ENCODE measurements at places on chromosomes 2 and 18.

DNA sequence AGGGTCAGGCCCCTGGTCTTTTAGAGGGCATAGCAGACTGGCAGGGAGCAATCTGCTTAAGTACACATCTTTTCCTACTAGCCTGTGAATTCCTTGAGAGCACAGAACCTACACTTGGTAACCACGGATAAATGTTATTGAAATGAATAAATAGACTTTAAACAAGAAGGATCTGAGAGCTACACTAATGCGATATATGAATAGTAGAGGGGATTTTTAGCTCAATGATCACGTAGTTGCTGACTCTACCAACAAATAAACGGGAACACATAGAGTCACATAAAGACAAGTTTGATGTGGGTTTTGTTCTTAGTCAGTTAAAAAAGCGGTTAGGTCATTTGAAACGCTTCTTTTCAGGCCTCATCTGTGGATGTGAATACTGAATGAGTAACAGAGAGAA lies 290.3 kb upstream of the CCDC68 start:
- DNase-seq = no peak

GRCh38 chr2:158729873-158730620 lies 65.1 kb upstream of the DAPL1 start:
- DNase-seq = no peak

DNA sequence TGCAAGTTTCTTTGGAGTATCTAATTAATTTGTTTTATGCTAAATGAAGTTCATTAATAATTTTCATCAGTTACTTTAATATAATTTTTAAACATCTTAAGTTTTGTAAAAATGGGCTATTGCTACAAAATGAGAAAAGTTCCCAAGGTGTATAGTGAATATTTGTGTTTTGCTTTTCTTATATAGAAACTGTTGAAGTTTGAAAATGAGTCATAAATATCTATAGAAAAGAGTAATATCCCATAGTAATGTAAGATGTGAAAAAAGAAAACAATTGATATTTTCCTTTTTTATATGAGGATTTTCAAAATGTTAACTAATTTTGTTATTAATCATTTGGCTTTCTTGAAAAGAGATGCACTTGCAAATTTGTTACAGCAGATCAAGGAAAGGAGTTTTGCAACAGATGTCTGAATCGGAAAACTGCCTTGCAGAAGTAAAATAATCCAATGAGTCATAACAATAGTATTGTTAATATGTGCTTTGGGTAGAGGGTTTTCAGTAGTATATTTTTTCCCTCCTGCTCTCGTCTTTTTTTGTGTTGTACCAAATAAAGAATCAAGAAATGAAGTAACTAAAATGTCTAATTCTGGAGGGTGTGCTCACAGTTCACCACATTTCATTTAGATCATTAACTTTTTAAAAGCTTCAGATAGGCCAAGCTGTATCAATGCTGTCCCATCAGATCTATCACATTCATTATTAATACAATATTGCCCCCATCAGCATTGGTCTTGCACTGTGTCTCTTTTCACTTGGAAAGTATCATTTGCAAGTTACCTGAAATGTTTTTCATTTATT lies 15.5 kb downstream of the DUSP19 start:
- DNase-seq = no peak

GRCh38 chr2:30380824-30381223 lies 66.2 kb upstream of the LCLAT1 start:
- DNase-seq = no peak

DNA sequence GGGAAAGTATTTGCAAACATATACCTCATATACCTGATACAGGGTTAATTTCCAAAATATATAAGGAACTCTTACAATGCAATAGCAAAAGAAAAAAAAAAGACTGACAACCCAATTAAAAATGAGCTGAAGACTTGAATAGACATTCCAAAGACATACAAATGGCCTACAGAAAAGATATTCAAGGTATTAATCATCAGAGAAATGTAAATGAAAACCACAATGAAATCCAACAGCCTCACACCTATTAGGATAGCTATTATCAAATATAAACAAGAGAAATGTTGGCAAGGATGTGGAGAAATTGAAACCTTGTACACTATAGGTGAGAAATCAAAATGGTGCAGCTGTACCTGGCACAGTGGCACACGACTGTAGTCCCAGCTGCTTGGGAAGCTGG lies 25.7 kb downstream of the NR4A2 start:
- no peak for DNase-seq

DNA sequence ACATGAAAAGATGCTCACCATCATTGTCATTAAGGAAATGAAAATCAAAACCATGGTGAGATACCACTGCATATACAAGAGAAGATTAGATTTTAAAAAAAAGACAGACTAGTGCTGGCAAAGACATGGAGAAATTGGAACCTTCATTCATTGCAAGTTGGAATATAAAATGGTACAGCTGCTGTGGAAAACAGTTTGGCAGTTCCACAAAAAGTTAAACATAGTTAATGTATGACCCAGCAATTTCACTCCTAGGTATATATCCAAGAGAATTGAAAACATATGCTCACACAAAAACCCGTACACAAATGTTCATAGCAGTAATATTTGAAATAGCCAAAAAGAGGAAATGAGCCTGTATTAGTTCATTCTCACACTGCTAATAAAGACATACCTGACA lies 33.7 kb upstream of the MBOAT2 start:
- no peak for DNase-seq

DNA sequence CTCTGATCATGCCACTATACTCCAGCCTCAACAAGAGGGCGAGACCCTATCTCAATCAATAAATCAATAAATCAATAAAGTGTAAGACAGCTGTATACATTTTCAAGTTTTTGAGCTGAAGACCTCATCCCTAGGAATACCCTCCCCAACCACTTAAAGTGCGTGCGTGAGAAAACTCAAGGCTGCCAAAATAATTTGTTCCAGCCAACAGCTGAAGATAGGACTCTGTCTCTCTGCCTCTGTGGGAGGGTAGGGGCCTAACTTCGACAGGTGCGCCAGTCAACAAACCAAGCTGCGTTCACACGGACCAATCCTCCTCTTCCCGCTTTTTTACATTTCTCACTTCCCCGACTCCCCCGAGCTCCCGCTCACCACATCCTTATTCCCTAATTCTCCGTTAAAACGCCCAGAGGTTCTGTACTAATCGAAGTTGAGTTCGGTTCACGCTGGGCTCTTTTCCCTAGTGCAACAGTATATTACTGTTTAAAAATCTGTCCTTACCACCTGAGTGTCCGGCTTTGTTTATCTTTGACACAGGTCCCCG lies 618 bp downstream of the POLR2D start:
- no peak for DNase-seq

GRCh38 chr2:47309952-47310800 lies 92.8 kb upstream of the MSH2 start:
- DNase-seq = peak; percentile 13

- no peak for DNase-seq
These were observed 2.1 kb downstream of the EFR3B start for GRCh38 chr2:25044011-25044410.

- peak; percentile 3 for DNase-seq
These were observed 93.9 kb downstream of the DGKD start for GRCh38 chr2:233448220-233448559.

DNA sequence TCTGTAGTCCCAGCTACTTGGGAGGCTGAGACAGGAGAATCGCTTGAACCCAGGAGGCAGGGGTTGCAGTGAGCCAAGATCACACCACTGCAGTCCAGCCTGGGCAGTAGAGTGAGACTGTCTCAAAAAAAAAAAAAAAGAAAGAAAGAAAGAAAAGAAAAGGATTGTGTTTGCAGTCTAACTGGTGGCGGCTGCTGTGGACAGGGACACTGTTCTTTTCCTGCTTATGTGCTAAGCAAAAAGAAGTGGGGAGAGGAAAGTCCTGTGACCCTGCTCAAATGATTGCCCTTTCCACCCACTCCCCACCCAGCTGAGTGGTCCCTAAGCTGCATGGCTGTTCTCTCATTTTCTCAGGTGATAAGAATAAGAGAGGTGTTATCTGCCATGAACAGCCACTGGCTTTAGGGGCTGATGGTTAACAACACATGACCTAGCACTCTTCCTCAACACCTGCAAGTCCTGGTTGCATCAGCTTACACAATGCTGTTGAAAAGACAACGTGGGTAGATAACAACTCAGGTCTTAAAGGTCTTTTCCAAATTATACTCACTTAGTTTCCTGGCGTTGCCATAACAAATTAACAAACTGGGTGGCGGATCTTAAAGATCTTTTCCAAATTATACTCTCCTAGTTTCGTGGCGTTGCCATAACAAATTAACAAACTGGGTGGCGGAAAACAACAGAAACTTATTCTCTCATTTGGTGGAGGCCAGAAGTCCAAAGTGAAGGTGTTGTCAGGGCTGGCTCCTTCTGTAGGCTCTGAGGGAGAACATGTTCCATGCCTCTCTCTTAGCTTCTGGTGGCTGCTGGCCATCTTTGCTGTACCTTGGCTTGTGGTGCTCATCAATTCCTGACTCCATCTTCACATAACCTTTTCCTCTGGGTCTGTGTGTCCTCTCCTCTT lies 90.3 kb upstream of the RTN4 start:
- no peak for DNase-seq

DNA sequence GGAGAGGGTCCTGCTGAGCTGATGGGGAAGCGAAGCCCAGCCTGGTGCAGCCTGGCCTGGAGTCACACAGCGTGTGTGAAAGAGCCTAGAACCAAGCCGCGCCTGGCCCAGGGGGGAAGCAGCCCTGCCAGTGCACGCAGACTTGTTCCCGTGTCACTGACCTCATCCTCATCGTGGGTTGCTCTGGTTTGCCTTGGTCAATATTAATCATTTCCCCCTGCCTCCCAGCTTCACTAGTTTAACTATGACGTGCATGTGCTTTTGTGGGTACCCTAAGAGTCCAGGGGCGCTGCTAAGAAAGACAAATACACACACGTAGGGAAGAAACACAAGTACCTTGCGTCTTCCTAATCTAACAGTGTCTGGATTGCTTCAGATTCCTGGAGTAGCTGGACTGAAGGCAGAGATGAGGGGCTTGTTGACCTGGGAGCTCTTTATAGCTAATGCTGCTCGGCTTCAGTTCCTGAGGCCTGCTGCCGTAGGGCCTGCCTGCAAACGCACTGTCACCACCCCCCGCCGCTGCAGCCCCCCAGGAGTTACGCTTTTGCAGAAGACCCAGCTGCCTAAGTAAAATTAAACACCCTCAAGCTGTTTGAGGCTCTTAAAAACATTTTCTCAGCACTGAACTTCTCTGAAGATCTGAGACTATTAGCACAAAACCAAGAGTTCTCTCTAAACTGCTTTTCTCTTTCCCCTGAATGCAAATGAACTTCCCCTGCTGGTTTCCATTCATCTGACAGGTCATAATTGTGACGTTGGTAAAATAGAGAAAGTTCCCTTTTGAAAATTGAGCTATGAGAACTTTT lies 159.2 kb downstream of the FAM210A start:
- DNase-seq = no peak

DNA sequence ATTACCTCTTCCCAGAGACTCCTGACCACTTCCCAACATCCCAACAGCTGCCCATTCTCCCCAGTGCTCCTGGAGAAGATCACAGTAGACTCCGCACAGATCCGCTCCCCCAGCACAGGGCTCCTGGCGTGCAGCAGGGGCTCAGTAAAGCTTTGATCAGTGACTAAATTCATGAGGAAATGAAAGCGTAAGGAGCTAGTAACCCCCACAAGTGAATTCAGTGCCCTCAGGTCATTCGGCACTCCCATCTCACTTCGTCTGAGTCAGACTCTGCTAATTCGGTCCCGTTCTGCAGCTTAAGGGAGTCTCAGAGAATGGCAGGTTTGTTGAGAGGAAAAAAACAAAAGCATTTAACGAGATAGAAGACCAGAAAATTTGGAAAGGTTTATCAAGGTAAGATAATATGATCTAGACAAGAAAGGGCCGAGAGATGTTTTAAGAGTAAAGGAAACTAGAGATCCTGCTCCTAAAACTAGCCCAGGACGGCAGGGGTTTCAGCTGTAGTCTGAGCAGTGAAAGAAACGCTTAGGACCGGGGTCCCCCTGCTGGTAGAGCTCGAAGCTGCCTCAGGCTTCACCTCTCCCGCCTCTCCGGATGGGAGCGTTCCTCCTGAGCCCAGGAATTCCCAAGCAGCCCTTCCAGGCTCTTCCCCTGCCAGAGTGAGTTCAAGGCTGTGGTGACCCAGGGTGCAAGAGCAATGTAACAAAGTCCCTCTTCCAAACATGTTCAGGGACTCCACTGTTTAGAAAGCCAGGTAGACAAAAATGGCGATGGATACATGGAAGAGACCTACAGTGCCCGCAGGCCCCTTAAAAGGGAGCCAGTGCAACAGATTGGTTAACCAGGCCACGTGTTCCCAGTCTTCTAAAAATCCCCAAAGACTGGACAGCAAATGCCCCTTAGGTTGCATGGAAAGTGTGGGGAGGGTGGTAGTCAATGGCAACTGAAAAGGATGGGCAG lies 127.3 kb downstream of the DNER start:
- peak; percentile 78 for DNase-seq

All from thyroid gland (tissue), 4 donors.